ENCODE measurements at places on chromosomes 12 and 14.

- DNase-seq = no peak
Observed at GRCh38 chr12:479161-479560, 19.4 kb downstream of the B4GALNT3 start.

GRCh38 chr12:38639625-38640024, 265.8 kb downstream of the CPNE8 start:
- no peak for DNase-seq

- no peak for DNase-seq
Observed at GRCh38 chr12:29191267-29191850, 42.3 kb downstream of the FAR2 start.

DNA sequence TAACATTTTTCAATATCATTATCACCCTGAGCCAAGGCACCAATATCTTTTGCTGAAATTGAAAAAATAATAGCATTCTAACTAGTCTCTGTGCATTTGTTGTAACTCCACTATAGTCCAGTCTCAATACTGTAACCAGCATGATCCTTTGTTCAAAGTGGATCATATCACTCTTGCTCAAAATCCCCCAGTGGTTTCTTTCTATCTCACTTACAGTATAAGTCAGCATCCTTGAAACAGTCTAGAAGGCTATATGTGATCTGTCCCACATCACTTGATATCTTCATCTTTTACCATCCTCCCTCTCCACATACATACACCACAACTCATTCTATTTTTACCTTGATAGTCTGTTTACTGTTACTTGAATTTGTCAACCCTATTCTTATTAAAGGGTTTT, 435.7 kb downstream of the CCER1 start:
- no peak for DNase-seq

DNA sequence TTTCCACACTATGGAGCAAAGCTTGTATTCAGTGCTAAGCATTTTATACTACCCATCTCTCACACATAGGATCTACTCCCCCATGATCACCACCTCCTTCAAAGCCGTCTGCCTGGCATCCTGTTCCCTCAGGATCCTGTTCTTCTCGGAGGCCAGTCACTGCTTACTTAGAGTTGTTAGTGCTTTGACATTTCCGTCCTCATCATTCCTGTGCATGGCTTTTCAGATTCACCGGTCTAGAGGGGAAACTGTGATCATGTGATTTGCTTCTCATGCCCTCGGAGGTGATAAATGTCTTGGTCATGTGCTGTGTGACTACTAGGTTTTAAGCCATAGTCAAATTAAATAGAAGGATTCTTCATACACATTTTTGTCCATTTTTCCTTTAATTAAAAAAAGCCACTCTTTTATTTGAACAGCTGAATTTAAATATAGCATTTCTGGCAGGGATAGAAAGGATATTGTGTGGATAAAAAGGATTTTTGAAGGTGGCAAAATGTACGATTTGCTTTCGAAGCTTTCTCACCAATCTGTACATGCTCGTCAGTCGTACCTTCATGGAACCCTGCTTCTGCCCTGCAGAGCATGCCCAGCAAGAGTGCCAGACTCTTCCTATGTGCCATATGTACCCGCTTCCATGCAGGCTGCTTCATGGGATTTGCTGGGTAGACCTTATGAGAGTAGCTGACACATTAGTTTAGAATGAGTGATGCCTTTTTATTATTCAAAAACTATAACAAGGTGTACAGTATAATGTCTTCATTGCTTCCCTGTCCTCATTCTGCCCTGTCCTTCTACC, 53.3 kb downstream of the BMAL2 start:
- no peak for DNase-seq

- DNase-seq = no peak
Observed at GRCh38 chr14:91496790-91497189, 13.3 kb downstream of the PPP4R3A start.

DNA sequence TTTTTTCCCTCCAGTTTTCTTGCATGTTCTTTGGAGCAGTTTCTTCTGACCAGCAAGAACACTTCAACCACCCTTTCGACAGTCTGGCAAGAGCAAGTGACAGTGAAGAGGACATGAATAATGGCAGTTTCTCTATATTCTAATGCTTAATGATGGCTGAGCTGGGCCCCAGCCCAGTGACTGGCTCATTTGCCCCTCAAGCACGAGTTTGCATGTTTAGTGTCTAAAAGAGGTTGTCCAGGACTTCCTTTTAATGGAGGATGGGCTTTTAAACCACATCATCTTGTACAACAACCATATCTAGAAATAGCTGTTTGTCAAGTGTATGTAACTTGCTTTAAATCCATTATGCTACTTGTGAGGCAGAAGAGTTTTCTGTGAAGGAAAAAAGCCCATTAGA, 28.4 kb downstream of the RAD9B start:
- DNase-seq = no peak

- DNase-seq = no peak
Observed at GRCh38 chr14:56044196-56044595, 74.0 kb upstream of the PELI2 start.

DNA sequence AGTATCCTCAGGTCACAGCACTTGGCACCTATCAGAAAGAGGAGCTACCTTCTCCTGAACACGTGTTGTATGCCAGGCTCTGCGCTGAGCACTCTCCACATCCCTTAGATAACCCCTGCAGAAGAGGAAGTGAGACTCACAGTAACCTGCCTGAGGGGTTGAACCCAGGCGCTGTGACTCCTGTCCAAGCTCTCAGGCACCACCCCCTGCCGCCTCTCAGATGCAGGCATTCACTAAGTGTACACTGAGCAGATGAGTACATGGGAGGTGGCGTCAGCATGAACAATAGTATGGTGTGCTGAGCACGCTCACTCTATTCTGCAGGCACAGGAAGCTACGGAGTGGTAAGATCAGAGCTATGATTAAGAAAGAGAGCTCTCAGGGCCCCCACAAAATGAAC, 21.0 kb upstream of the RIC8B start:
- no peak for DNase-seq

GRCh38 chr12:1630133-1630826, 1.2 kb downstream of the WNT5B start:
- no peak for DNase-seq

- DNase-seq = peak; percentile 95
Observed at GRCh38 chr14:23115039-23115731, 3.9 kb downstream of the CEBPE start.

DNA sequence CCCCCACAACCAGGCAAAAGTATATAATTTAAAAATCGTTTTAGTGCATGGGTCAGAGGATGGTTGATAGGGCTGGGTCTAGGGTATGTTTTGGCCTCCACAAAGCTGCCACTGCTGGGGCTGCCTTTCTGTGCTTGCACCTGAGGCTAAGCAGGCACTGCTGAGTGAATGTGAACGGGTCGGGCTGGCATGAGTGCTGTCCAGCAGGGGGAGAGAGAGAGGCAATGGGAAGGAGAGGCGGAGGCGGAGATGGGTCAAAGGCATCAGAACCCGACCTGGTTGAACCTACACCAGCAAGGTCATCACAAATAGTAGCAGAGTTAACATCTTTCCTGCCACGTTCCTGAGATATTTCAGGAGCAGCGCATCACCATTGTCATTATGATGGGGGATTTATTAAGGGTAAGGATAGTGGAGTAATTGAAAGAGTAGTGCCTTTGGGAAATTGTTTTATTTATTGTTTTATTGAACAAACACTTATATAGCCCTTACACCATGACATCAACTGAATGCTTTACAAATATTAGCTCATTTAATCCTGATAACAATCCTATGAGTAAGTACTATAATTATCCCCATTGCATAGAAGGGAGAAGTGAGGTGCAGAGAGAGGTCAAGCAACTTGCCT, 5.8 kb upstream of the NRXN3 start:
- no peak for DNase-seq

GRCh38 chr14:95156161-95157047, 925 bp downstream of the DICER1 start:
- DNase-seq = peak; percentile 12

DNA sequence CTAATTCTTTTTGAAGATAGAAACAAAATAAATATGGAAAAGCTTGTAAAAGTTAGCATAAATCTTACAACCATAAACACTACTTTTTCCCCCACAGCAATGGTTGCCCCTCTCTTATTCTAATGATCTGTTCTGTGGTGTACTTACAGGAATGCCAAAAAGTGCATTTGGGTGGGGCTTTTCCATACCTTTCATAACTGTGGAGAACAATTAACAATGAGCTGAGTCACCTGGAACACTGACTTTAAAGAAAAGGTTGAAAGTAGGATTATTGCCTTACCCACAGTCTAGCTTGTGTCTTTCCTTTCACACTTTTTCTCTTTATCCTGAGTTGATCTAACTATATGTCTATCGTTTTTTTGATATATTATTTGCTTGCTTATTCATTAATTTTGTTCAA, 86.9 kb downstream of the TPH2 start:
- DNase-seq = no peak

- no peak for DNase-seq
Observed at GRCh38 chr12:74646831-74647230, 109.2 kb downstream of the ATXN7L3B start.

DNA sequence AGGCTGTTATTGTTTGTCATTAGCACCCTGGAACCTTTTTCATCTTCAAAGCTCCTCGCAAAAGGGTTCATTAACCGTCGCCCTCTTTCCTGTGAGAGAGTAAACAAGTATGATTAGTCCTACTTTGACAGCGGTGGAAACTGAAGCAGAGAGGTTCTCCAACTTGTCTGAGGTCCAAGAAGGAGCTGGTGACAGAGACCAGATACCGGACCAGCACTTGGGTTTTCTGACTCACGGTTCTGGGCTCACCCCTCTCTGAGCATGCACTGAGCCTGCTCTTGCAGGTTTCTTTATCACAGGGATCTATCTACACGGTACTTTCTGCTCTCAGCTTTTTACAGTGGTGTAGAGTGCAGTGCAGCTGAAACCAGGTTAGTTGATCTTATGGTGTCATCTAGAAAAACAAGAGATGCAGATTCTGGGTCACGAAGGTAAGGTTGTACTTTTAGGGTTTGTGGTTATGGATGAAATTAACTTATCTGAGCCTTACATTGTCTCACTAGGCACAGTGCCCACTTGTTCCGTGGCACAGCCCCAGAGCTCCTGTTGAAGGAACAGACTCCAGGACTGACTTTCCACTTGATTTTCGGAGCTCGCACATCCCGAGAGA, 62.1 kb downstream of the PPP2R5C start:
- DNase-seq = no peak

DNA sequence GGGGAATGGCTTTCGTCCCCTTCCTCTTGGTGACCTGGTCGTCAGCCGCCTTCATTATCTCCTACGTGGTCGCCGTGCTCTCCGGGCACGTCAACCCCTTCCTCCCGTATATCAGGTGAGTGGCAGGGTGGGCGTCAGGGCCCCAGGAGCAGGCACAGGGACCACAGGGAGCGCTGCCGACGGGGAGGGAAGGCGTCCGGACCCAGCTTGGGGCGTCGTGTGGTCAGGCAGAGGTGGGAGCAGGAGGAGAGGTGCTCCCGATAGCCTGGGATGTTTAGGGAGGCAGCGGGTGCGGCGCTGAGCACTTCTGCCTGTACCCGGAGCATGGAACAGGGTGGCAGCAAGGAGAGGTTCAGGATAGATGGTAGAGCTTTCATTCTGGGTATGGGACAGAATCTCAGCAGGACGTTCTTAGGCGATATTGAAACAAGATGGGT, 444 bp downstream of the DRAM1 start:
- DNase-seq = no peak

- DNase-seq = no peak
Observed at GRCh38 chr12:67415473-67415872, 146.3 kb downstream of the CAND1 start.

- DNase-seq = peak; percentile 97
Observed at GRCh38 chr14:22689199-22689598, 45.0 kb upstream of the OR6J1 start.

DNA sequence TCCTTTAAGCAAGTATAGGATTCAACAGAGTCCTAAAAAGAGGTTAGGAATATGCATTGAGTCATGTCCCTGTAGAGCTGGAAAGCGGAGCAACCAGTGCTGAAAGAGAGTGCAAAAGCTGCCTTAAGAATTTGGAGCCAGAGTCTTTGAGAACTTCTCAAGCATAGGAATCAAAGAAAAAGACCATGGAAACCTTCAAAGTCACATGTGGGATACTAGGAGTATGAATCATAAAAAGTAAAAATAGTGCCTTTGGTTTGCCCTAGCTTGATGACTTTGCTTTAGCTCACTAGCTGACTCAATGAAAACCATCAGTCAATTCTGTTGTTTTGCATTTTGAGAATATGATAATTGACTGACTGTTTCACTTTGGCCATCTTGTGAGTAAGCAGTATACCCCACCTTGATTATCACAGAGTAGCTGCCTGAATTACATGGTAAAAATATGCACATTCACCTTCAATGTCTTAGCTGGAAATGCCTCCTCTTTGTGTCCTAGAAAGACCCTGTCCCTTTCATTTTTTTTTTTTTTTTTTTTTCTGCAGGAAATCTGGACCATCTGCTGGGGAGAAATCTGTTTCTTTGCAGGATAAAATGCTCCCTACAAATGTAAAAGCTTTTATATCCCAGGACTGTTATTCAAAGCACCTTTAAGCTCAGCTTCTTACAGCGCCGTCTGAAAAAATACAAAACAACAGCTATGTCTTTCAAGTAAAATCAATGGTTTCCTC, 248.6 kb upstream of the KRR1 start:
- DNase-seq = no peak

- DNase-seq = no peak
Observed at GRCh38 chr14:102370305-102370809, 7.6 kb downstream of the TECPR2 start.

- no peak for DNase-seq
Observed at GRCh38 chr12:113228394-113229028, 7.2 kb downstream of the TPCN1 start.

- no peak for DNase-seq
Observed at GRCh38 chr12:58966939-58967338, 46.6 kb upstream of the LRIG3 start.

DNA sequence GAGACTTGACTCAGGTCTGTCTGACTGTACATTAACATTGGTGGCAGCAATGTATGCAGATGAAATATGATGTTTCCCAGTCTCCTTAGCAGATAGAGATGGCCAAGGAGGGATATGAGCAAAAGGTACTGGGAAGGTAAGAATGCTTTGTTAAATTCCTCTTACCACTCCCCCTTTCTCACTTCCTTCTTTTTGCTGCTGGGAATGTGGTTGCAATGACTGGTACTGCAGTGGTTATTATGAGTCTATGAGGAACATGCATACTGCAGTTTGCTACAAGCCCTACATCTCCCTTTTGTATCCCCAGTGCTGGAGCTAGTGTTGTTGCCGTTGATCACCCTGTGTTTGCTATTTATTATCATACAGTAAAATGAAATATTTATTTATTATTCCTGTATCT, 35.9 kb downstream of the ALDH1L2 start:
- DNase-seq = no peak
